ENCODE measurements at places on chromosomes 12 and 14.

GRCh38 chr12:88298761-88299242, 156.7 kb downstream of the TMTC3 start:
- DNase-seq, result peak; percentile 81

DNA sequence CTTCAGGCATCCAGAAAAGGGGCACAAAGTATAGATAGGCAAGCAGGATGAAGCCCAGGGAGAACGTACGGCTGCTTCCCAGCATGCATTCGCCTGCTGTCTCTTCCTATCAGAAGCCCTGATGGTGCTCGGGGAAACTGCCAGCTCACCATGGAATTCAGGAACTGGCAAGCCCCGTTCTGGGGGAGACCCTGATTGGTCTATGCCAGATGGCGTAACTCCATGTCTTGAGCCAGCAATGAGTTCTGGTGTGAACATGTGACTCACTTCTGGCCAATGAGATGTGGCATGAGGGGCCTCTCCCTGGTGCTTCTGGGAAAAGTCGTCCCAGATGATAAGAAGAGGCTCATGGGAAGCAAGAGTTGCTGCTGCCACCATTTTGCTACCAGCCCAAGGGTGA, 270.8 kb downstream of the BCL11B start:
- no peak for DNase-seq

DNA sequence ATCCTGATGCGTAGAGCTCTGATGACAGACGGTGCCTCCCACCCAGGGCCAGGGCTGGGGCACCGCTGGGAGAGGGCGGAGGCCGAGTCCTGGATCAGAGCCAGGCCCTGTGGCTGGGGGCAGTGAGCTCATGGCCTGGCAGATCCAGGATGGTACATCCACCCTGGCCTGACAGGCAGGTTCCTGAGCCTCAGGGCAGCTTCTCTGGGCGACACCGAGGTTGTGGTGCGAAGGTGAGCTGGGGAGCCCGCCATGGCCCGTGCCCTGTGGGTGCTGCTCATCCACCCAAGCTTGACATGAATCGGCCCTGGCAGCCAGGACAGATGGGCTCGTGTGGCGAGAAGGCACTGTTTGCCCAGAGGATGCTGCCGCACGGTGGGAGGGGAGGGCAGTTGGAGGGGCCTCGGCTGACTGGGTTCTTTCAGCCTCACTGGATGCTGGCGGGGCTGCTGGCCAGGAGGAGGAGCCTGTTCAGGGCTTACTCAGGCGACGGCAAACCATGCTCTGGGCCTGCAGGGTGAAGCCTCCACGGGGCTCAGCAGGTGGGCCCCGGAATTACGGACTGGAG, 16.6 kb downstream of the LRTM2 start:
- no peak for DNase-seq

- DNase-seq, result no peak
These were observed 86.5 kb downstream of the PLBD1 start for GRCh38 chr12:14481201-14481600.

- no peak for DNase-seq
These were observed 60.0 kb downstream of the BTG1 start for GRCh38 chr12:92085736-92086040.

DNA sequence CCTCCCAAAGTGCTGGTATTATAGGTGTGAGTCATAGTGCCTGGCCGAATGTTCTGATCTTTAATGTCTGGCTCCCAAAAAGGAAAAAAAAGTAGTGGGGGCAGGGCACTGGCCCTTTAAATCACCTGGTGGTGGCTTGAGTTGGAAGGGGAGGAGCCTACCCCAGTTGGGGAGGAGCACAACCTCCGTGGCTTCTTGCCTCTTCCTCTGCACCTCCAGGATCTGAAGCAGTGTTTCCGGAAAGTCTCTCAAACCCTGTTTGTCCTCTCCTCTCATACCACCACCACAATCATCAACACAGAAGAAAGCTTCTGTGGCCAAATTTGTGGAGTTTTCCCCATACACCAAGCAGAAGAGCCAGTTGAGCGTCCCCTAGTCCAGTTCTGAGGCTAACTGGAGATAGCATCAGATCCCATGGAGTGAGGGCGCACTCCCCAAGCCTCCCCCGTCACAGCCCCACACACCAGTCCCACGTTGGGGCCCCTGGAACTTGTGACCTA, 24.3 kb upstream of the RCOR1 start:
- no peak for DNase-seq

DNA sequence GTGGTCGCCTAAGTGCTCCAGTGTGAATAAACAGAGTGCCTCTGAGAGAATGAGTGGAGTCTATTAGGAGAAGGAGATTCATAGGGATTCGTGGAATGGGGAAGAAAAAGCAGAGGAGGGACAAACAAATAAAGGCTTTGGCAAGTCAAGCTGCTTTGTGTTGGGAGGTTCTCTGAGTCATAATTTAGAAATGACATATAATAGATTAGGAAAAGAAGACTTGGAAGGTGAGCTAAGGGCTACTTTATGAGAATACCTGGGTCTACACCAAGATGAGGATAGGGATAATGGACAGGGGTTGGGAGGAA, 6.4 kb upstream of the NTN4 start:
- DNase-seq, result no peak

DNA sequence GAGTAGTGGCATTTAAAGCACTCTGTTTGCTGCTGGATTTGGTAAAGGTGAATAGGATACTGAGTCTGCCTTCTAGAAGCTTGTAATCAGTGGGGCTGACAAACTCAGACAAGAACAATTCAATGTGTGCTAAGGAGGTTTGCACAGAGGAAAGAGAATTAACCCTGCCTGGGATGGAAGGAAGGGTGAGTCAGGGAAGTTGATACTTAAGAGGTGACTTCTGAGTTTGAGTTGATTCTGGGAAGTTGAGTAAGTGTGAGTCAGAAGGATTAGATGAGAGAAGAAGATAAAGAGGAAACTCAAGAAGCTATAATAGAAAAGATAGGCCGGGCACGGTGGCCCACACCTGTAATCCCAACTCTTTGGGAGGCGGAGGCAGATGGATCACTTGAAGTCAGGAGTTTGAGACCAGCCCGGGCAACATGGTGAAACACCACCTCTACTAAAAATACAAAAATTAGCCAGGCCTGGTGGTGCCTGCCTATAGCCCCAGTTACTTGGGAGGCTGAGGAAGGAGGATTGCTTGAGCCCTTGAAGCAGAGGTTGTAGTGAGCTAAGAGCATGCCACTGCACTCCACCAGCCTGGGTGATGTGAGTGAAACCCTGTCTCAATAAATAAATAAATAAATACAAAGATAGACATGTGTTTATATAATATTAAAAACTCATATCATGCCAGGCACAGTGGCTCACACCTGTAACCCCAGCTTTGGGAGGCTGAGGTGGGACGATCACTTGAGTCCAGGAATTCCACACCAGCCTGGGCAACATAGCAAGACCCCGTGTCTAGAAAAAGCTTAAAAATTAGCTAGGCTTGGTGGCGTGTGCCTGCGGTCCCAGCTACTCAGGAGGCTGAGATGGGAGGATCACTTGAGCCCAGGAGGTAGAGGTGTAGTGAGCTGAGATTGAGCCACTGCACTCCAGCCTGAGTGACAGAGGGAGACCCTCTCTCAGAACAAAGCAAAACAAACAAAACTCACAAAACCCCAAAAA, 126.8 kb upstream of the CPM start:
- peak; percentile 86 for DNase-seq

GRCh38 chr14:24038686-24039085, 13.1 kb upstream of the CARMIL3 start:
- no peak for DNase-seq

DNA sequence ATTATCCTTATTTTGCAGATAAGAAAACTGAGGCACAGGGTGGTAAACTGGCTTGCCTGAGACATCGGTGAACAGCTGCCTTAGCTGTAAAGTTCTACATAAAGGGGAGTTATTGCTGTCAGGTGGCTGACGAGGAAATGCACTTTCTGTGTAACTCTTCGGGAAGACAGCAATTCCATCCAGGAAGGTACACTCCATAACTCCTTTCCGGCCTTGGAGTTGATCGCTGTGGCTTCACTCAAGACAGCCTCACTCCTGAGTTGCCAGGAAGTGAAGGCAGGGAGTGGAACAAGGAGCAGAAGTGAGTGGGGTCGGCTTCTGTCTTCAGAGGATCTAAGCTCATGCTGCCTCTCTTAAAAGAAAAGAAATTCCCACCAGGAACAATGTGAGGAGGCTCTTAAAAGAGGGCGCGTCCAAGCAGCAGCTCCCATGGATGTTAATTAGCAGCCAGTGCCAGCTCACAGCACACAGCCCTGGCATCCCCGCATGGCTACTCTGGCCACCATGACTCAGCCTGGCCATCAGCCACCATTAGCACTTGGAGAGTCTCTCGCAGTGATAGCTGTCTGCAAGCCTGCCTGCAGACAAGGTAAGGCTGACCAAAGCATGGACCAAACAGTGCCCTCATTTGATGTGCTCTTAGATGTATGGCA, 60.3 kb downstream of the NUAK1 start:
- DNase-seq, result peak; percentile 69

- no peak for DNase-seq
These were observed 54.9 kb downstream of the CPNE8 start for GRCh38 chr12:38850461-38850860.

DNA sequence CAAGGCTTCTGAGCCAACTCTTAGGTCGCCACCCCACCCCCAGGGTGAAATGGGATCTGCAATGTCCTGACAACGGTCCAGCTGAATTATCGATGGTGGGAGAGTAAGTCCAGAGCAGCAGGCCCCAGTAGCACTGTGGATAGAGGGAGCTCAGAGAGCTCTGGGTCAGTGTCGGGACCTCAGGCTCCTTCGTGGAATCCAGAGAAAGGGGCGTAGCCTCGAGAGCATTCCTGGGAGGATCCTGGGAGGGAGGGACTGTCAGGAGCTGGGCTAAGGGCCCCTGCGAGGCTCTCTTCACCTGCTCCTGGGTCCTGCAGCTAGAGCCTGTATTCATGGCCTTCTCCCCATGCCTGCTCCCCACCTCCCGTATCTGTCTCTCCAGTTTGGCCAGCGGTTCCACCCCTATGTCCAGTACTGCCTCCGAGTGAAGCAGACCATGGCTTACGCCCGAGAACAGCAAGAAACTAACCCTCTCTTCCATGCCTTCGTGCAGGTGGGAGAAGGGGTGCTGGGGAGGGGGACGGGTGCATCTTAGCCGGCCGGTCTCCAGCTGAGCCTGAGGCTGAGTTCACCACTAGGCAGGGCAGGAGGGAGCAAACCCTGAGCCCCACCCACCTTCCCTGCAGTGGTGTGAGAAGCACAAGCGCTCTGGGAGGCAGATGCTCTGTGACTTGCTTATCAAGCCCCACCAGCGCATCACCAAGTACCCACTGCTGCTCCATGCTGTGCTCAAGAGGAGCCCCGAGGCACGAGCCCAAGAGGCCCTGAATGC, 6.6 kb downstream of the PLEKHG6 start:
- no peak for DNase-seq

DNA sequence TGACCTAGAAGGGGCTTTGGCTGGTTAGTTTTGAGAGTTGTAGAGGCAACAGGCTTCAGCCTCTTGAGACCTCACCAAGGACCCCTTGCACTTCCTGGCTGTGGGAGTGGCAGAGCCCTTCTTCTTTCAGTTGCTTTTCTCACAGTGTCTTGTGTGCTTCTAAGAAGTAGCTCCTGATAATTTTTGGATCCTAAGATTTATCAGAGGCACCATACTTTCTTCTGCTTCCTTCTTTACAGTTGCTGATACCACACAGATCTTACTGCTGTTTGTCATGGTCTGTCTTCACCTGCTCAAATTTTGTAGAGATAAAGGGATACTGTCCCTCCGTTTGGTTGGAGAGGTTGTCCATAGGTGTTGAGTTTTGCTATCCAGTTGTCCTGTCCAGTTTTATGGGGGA, 33.8 kb downstream of the VRK1 start:
- DNase-seq, result no peak

Measured in fibroblast of upper back skin (primary cell).